CD4-positive, alpha-beta memory T cell (primary cell): ENCODE measurements at places on chromosomes 3 and 15. TPM values are rescaled to one million over a fixed set of nuclear protein-coding genes. Genes with fewer than 3 reads are reported as not detected.

DNA sequence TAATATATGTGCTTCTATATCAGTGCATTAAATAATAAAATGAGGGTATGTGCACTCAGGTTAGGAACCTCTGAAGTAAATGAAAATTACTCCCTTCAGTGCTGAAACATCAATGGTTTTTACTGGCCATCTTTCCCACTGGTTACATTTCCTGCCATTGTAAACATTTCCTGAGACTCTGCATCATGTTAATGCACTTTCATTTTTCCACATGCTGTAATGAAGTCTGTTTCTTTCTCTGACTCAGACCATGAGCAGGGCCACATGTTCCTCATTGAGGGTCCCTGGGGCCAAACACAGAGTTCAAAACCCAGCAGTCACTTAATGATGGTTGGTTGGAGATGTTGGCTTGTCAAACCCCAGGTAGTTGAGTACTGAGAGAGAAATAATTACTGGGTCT is 15.3 kb downstream of the FAM3D start:
- no peak for DNase-seq

DNA sequence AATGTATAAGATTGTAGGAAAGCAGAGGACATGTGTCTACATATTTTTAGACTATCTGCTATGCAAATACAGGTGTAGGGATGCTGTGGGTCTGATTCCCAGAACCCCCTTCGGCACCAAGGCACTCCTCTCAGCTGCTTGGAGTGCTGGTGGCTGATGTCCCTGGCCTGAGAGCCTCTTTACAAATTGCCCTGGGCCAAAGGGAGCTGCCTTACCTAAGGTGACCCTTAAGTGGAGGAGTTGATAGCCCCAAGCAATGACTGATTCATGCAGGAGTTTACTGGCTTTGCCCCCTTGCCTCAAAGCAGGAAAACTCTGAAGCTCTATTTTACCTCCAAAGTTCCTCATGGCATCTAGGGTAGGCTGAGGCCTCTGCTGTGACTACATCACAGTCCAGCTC is 83.0 kb downstream of the ZNF385D start:
- no peak for DNase-seq

Gene PTPRG
- not detected for total RNA-seq

GRCh38 chr3:194336601-194337355 is 14.3 kb downstream of the CPN2 start:
- DNase-seq = no peak

Gene CORO2B
- not detected for total RNA-seq

Gene LSMEM2
- total RNA-seq = not detected

- DNase-seq = no peak
Measured at GRCh38 chr3:144923046-144923775, 951.6 kb downstream of the DIPK2A start.

Gene VGLL3
- total RNA-seq = not detected

DNA sequence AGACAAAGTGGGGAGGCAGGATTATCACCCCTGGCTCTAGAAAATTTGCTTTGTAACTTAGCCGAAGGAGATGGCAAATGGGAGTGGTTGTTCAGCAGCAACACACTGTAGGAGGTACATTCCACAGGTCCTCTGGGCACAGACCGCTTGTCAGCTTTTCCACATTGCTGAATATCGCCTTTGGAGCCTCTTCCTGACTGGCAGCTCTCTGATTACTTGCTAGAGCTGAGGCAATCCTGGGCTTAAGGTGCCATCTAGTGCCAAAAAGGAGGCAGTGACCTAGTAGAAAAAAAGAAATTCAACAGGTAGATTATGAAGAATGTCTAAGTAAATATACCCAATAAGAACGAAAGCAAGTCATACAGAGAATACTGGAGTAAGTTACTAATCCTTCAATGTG is 13.1 kb upstream of the SCN5A start:
- no peak for DNase-seq

Gene SLCO2A1
- not detected for total RNA-seq

DNA sequence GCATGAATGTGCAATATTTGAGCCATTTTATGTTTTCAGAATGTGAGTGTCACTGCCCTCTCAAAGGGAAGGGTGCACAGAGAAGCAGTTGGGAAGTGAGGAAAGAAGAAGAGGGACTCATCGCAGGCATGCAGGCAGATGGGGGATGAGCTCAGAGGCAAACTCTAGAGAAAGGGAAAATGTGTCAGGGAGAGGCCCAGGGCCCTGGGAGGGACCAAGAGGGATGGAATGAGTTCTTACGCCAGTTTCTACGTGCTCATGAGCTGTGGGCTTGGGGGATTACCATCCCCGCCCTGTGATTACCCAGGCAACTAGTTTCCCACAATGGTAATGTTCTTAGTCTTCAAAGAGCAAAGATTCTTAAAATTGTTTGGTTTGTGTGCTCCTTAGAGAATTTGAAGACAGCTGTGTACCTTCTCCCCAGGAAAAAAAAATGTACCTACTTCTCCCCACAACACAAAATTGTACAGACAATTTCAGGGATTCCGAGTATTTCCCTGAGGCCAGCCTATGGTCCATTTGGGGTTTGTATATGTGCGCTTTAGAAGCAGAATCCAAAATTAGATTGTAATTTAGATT is 17.8 kb downstream of the GCSAM start:
- no peak for DNase-seq

DNA sequence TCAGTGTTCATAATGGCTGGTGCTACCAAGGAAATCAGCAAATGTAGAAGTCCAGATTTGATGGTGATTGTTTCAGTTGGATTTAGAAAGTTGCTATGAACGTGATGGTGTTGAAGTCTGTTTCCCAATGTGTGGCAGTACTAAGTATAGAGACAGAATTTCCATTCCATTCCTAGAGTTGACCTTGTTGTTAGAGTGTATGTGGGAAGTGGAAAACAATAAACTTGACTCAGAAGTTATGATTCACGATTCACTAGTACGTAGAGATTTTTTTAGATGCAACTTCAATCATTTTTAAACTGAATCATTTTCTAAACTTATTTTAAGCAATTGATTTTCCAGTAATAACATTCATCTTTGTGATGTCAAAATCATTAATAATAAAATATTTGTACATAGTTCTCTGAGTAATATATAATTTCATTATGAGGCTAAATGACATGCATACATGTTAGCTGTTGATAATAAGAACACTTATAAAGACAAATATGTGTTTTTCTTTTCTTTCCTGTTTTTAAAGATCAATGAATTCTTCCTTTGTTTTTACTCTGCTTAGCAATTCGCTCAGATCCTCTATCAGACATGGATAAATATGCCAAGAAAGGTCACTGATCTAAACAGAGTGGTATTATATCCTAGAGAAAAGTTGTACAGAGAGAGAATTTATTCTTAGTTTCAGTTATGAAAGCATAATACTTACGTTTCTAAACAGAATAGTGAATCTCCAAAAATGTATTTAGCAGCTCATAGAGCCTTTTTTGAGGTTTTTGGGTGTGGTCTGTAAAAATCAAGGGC is 108.8 kb upstream of the GPR149 start:
- no peak for DNase-seq

DNA sequence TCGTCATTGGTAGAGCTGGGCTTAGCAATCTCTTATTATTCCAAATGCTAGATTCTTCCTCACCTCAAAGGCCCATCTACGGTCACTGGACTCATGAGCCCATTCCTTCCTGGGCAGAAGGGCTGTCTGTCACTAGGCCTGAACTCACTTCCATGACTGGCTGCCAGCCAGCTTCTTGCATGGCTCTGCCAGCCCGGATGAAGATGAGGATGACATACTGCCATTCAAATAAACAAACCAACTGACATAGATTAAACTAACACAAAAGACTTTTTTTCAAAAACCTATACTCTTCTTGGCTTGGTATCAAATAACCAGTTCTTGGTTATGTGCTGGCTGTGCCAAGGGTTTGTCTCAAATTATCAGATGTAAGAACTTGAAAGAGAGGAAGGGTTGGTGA is 23.8 kb downstream of the ISL2 start:
- DNase-seq = no peak

Gene ANKRD63
- not detected for total RNA-seq

DNA sequence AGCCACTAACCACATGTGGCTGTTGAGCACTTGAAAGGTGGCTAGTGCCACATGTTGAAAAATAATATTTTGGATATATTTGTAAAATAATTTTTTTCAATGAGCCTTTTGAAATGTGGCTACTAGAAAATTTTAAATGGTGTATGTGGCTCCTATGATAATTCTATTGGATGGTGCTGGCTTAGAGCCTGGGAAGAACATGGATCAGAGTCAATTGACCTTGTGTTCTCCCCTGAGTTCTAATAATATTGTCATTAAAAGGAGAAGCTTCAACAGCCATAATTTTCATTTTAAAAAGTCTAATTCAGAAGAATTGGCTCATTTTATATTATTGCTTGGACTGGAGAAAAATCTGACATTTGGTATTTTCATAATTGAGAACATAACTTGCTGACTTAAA is 167.3 kb downstream of the LPP start:
- no peak for DNase-seq

DNA sequence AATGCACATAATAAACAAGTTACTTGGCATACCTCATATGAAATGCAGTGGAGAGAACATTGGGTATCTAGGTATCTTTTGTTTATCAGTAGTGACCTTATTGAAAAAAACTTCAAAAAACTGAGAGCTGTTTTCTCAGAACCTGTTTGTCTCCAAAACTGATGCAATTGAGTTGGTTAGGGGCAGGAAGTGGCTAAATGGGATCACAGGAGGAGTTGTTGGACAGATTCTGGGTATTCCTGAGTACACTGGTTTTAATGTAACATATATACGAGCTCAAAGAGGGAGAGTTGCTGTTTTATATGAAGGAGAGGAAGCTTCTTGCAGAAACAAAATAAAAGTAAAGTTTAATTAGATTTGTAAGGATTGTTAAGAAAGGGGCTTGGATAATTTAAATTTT is 159.5 kb downstream of the C3orf70 start:
- DNase-seq = no peak

DNA sequence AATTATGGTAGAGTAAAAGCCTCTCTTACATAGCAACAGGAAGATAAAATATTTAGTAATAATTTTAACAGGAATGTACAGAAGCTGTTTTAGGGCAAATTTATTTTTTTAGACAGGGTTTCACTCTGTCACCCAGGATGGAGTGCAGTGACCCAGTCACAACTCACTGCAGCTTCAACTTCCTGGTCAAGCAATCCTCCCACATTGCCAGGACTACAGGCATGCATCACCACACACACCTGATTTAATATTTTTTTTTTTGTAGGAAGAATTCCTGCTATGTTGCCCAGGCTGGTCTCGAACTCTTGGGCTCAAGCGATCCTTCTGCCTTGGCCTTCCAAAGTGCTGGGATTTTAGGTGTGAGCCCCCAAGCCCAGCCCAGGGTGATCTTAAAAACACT is 61.1 kb downstream of the PCCB start:
- no peak for DNase-seq

DNA sequence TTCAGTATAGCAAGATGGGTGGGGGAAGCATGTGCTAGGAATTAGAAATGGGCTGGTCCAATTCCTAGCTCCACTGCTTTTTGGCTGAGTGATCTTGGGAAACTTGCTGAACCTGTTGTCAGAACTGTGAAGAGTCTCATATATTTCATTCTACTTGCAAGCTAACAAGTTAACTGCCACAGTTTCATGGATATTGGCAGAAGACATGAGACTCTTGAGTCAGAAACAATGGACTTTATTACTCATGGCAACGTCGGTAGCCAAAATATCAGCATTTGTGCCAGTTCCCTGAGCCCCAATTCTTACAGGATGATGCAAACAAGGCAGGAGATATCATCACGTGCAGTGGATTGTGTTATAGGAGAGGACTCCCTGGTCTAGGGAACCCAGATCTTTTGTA is 26.6 kb upstream of the PLAAT1 start:
- no peak for DNase-seq

Gene MESP2
- not detected for total RNA-seq

- no peak for DNase-seq
Measured at GRCh38 chr3:60386306-60386705, 864.9 kb downstream of the FHIT start.

DNA sequence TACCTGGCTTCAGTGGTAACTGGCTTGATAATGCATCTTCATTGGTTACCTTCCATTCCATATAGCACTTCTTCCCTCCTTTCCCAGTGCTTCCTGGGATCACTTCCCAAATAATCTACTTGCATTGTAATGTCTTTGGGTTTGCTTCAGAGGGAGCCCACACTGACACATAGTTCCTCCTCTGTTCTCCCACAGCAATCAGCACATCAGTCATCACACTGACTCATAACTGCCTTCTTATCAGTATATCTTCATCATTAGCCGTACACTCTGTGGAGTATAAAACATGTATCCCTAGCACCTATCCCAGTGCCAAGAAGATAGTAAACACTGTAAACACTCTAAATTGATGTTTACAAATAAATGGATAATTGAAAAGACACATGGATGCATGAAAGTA is 91.4 kb upstream of the SCN10A start:
- DNase-seq = no peak

GRCh38 chr3:114714957-114715460 is 421.2 kb downstream of the TIGIT start:
- no peak for DNase-seq

Gene RTP1
- total RNA-seq = not detected

DNA sequence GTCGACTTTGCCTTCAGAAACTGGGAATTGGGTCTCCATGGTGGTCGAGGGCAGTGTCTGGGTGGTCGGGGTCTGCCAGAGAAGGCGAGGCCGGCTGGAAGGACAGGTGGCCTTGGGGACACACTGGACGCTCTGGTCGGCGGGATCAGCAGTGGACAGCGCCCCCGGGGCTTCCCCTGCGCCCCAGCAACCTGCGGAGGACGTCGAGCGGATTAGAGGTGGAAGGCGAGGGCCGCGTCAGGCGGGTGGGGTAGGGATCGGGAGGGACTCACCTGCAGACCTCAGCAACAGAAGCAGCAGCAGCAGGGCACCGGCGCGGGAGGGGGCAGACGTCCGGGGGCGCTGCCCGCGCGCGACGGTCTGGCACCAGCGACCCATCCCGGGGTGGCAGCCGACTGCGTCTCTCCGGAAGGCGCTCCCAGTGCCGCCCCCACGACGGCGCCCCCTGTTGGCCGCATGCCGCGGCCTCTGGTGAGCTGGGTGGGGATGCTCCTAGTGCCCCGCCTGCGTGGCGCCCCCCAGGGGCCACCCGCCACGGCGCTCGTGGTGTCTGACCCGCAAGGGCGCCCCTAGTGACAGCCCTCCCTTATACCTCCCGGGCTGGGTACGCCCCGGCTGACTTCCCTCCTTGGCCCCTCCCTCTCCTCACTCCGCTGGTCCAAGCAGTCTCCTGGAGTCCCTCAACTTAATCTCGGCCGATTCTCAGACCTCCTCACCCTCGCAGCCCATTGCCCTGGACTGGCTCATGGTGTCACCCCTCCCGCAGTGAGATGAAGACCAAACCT is at the start of gene PRSS50:
TSS of gene PRSS50 (minus strand) at position 423 of the 785 bp plus-strand sequence. CDS start at position 378, 45 bp downstream.
- no peak for DNase-seq

Gene TGM5
- total RNA-seq = not detected

Gene SMC4
- 72.0 TPM for total RNA-seq

Gene GOLGA8T
- not detected for total RNA-seq

Gene CPNE9
- 0.58 TPM for total RNA-seq
